ENCODE measurements at places on chromosomes 2 and 18.
A peak's percentile ranks its signal among the peaks of the same experiment; 100 is the strongest.

GRCh38 chr2:100321179-100321865 is 979 bp downstream of the LONRF2 start:
- DNase-seq: no peak

GRCh38 chr2:191747170-191747530 is 69.2 kb downstream of the NABP1 start:
- no peak for DNase-seq

DNA sequence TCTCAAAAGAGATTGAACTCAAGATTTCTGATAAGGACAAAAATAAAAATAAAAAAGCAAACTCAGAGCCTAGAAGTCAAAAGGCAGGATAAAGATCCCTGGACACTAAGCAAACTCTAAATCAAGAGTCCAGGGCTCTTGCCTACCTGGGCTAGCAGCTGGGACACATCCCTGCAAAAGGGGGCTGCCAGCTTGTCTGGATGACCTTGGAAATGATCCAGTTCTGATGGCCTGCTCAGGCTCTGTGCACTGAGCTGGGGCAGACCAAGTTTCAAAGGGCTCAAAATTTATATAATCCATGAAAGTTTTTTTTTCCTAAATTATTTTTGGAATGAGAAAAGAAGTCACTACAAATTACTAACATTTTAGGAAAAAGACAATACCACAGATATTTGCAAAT is 557.3 kb downstream of the CNTNAP5 start:
- no peak for DNase-seq

DNA sequence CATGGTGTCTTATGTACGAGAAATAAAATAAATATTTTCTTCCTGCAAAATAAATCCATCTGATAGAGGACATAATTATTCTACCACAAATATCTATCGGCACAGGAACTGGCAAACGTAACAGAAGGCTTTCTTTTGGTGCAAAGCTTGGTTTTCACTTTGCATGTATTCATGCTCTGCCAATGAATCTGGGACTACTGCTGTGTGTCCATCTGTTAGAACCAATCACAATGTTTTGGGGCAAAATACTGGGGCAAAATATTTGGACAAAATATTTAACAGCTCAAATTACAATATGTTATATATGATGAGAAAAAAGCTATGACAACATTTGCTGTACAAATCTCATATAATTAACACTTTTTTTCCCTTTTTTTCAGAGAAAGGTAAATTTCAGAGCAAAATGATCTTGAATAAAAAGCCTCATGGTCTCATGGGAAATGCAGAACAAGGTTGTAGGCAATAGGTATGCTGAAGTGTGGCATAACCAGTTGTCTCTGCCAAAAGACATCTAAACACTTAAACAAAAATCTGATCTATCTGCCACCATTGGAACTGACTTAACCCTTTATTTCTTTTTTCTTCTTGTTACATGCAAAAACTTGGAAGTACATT is 923.2 kb downstream of the CPS1 start:
- DNase-seq: no peak

GRCh38 chr2:217849154-217849975 is 153.4 kb downstream of the TNS1 start:
- no peak for DNase-seq

GRCh38 chr2:15802657-15803542 is 137.4 kb upstream of the MYCN start:
- DNase-seq: no peak

DNA sequence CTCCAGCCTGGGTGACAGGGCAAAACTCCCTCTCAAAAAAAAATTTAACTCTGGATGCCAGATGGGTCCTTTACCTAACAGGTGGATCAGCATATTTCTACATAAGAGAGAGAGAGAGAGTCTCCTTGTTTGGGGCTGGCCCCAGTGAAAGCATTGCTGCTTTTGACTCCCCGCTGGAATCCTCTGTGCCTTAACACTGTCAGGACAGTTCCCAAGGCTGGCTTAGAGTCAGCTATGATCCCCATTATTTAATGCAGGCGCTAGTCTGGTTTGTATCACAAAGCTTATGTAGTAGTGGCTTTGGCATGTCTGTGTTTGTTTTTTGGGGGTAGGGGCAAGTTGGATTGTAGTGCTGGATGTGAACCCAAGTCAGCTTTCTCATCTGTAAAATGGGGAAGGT is 9.4 kb downstream of the INPP4A start:
- DNase-seq: no peak

DNA sequence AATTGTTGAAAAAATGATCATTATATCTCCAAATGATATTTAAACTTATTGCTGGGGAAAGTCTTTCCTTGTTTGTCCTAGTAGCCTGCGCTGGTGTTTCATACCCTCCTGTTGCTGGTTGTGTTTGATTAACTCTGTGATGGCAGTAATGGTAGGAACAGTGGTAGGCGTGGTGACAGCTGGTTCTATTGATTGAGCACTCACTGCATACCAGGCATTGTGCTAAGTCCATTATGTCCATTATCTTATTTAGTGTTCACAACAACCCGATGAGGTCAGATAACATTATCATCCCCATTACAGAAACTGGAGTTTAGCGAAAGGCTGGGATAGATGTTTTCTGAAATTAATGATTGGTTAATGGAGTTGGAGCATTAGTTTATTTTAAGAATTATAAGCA is 77.8 kb upstream of the STON1 start:
- no peak for DNase-seq

GRCh38 chr2:63719052-63719451 is 122.6 kb upstream of the UGP2 start:
- no peak for DNase-seq

DNA sequence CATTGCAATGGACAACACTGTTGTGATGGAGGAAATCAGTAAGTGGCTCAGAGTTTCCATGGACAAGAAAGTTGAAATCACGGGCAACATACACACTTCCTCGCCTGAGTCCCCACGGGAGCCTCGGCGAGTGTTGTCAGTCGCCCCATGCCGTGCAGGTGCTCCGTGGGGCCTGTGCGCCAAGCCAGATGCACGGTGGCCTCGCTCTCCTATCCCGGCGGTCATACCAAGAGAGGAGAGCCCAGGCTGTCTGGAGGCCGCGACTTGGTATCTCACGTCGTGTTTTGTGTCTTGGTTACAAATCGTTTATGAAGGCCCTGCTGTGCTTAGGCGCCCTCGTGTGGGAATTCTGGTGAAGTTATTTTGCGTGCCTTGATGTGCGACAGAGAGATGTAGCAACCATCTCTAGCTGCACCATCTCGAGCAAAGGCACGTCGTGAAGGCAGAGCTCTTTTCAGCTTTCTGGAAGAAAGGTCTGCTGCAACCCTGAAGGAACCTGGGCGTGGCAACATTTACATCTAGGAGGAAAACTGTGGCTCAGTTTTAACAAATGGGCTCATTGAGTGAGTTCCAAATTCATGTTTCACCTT is 21.8 kb downstream of the ATG4B start:
- DNase-seq: no peak

DNA sequence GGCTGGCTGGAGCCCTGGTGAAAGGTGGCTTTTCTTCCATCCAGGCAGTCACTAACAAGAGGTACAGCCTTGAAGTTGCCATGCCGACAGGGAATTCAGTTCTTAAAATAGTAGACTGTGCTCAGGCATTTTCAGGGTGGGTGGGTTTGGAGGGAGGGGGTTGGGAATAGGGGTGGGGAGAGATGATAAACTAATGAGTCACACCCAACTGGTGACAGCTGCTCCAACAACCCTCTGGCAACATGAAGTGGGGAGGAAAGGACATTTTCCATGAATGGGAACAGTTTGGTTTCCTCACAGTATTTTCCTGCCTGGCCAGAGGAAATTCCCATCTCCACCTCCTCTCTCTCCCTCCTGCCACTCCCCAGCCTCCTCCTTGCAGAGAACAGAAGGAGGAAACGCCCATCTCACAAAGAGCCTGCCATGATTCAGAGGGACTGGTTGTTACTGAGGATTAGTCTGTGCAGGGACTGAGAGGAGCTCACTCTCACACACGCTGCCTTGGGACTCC is 113.0 kb upstream of the SLC1A4 start:
- peak; percentile 44 for DNase-seq

DNA sequence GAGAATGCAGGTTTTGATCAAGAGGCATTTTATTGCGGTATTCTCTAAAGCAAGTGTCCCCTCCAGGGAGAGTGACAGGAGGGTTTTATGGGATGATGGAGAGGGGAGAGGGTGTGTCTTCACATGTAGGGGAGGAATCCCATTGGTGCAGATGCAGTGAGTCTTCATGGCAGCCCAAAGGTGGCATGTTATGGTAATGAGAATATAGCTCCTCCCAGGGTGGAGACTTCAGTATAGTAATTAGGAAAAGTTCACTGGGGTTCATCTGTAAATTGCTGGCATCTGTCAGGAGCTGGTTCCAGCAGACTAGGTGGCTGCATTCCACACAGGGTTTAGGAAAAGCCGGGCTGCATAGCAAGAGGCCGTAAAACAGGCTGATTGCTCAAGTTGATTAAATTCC is 230.7 kb upstream of the CCDC68 start:
- DNase-seq: no peak

DNA sequence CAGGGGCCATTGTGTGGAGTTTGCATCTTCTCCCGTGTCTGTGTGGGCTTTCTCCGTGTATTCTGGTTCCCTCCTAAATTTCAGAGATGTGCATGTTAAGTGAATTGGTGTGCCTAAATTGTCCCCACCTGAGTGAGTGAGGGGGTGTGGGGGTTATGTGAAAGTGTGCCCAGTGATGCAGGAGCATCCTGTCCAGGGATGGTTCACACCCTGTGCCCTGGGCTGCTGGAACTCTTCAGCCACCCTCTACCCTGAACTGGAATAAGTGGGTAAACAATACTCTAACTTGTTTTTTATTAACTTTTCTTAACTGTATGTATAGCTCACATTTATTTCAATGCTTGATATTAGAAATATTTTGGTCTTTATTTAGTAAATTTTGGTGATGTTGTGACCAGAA is 56.0 kb downstream of the UBE2E3 start:
- DNase-seq: no peak

DNA sequence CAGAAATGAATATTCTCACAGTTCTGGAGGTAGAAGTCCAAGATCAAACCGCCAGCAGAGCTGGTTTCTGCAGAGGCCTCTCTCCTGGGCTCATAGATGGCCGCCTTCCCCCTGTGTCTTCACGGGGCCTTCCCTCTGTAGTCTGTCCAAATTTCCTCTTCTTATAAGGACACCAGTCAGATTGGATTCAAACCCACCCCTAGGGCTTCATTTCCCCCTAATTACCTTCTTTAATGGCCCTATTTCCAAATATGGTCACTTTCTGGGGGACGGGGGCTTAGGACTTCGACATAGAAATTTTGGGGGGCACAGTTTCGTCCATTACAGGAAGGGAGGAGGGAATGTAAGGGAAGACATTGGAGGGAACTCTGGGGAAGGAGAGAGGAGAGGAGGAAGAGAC is 132.6 kb downstream of the DDX1 start:
- DNase-seq: no peak

DNA sequence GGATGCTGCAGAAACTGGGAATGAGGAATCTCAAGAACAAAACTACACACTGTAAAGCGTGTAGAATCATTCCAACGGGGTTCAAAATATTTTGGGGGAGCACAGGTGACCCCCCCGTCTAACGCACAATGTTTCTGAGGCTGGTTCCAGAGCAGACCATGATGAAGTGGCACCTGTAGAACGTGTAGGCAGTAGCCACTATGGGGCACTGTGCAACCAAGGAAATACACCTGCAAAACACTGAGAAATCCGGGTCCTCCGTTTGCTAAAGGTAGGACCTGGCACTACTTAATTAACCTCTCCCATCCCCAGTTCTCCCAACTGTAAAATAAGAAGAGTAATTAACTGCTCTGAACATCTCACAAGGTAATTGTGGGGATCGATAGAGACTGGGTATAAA is 22.6 kb downstream of the ST6GAL2 start:
- DNase-seq: no peak

DNA sequence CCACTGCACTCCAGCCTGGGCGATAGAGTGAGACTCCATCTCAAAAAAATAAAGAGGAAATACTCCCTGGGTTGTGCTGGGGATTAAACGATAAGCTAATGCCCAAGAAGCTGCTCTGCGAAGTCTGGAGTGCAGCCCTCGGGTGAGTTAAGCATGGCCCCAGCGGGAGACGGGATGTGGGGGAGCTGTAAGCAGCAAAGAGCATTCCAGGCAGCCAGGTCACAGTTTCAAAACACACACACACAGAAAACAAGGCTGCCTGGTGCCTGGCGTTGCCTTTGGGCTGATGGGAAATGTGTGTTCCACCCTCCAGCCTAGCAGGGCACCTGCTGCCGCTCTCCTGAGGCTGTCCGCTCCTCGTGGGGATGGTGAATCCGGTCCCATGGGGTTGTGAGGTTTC is 24.1 kb downstream of the ODC1 start:
- DNase-seq: no peak

DNA sequence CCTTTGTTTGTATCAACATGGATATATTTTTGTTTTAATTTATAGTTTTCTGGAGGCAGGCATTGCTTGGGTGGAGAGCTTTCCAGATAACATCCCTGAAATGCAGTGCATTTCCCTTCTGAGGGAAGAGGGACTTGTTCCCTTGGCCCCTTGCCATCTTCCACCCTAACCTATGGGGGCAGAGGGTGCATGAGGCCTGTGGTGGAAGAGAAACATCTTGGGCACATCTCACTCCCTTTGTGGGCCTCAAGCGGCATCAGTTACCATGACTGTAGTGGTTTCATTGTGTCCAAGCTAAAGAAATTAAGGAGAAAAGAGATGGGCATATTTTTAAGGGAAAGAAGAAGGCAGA is 5.3 kb upstream of the RPL37A start:
- no peak for DNase-seq

DNA sequence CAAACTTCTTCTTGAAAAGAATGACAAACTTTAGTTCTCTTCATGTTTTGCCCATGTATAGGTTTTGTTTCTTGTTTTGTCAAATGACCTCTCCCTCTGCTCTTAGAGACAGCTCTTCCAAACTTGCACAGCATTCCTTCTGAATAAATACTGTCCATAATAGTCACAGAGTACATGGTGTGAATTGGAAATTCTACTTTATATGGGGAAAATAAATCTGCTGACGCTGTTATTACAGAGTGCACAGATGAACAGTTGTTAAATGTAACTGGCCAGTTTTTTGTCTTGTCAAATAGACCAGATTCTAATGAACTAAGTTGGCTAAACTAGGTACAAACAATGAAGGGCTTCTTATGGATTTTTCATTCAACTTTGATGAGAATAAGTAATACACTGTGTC is 115.8 kb upstream of the DTNA start:
- no peak for DNase-seq

DNA sequence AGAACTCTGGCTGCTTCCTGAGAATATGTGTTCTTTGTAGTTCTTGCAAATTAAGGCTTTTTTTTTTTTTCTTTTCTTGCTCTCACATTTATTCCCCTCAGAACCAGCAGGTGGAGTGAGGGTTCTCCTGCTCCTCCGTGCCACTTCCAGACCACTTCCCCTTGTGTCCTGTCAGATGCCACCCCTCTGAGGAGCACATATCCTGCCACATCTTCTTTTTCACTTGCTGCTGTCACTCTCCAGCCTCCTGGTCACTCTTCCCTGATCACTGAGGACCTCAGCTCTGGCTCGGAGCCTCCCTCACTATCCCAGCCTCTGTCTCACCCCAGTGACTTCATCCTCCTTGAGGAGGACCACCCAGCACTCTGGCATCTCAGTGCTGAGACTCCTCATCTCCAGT is 100.5 kb downstream of the TACR1 start:
- no peak for DNase-seq

GRCh38 chr2:166230024-166230723 is 102.4 kb upstream of the SCN1A start:
- DNase-seq: peak; percentile 74

GRCh38 chr2:122753336-122753735 is 997.9 kb downstream of the TSN start:
- no peak for DNase-seq

All from epithelial cell of proximal tubule (primary cell).